ENCODE measurements at places on chromosomes 7 and 10.

DNA sequence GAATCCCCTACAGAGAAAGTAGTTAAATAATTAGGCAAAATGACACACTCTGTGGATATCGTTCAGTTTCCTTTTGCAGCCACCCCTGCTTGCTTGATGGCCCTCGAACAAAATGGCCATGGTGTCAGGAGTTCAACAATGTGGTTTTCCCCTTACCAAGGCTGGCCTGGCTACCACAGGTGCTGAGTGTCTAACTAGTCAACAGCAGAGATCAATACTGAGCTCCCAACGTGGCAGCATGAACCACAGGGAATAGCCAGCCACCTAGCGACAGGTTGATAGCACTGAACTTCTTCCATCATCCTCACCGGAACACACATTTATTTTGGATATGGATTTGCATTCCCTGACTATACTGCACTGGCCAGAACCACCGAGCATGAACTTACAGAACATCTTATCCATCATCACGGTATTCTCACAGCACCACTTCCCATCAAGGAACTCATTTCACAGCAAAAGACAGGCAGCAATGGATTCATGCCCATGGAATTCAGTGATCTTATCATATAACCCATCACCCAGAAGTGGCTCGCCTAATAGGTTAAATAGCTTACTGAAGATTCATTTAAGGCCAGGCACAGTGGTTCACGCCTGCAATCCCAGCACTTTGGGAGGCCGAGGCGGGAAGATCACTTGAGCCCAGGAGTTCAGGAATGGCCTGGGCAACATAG, 6.3 kb downstream of the C10orf67 start:
- no peak for DNase-seq

- DNase-seq: no peak
Measured at GRCh38 chr7:41116817-41117216, 586.1 kb downstream of the INHBA start.

DNA sequence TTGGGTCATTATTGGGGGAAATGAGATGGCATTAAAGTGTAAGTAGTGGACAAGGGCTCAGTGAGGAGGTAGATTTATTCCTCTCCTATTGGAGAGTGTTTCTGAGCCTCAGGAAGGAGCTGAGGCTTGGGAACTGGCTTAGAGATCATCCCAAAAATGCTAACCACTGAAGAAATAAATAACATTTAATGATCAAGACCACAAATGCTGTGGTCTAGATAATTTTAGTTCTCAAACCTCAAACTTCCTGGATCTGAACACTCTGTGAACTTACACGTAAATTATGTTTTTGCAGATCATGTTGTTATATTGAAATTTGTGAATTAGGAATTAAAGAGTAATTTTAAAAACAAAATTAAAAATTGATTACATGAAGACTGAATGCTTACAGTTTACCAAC, 27.3 kb downstream of the MDFIC start:
- no peak for DNase-seq

GRCh38 chr7:37056234-37056912, 332.1 kb upstream of the AOAH start:
- no peak for DNase-seq

DNA sequence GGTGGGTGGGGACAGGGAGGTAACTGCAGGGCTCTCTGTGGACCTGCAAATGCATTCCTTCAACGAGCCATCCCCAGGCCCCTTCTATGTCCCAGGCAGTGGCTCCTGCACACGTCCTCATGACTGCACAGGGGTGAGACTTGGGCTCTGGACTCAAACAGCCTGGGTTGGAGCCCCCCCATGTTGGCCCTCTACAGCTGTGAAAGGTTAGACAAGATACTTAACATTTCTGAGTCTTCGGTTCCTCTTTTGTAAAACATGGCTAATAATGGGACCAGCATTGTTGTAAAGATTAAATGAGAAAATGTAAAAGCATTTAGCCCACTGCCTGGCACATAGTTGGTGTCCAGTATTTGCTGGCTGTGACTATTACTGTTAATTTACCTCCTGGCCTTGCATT, 41.8 kb downstream of the CHST3 start:
- DNase-seq: no peak

GRCh38 chr7:78530351-78530750, 731.8 kb downstream of the PHTF2 start:
- no peak for DNase-seq

- DNase-seq: peak; percentile 78
Measured at GRCh38 chr7:55078465-55079372, 59.9 kb downstream of the EGFR start.

DNA sequence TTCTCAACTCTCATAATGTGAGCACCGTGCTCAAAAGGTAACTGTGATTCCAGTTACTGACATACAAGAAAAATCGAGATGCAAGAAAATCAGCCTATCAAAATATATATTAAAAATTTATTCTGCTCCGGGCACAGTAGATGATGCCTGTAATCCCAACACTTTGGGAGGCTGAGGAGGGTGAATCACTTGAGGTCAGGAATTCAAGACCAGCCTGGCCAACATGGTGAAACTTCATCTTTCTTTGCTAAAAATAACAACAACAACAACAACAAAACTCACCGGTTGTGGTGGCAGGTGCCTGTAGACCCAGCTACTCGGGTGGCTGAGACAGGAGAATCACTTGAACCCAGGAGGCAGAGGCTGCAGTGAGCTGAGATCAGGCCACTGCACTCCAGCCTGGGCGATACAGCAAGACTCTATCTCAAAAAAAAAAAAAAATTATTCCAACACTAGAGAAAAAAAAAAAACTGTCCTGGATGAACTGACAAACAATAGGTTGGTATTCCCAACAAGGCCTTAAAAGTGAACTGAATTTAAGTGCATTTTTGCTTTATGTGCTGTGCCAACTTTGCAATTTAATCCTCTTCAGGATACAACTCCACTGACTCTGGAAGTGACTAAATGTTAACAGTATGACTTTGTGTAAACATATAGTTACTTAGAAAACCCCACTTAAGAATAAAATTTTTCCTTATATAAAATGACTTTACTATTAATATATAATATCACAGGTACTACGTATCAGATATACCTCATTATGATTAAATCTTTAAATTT, 51.1 kb downstream of the JMJD1C start:
- no peak for DNase-seq

- DNase-seq: no peak
Measured at GRCh38 chr7:29248713-29249382, 54.3 kb downstream of the CHN2 start.

- DNase-seq: no peak
Measured at GRCh38 chr7:146591976-146592375, 475.4 kb downstream of the CNTNAP2 start.

GRCh38 chr7:24835643-24836042, 78.4 kb upstream of the GSDME start:
- no peak for DNase-seq

DNA sequence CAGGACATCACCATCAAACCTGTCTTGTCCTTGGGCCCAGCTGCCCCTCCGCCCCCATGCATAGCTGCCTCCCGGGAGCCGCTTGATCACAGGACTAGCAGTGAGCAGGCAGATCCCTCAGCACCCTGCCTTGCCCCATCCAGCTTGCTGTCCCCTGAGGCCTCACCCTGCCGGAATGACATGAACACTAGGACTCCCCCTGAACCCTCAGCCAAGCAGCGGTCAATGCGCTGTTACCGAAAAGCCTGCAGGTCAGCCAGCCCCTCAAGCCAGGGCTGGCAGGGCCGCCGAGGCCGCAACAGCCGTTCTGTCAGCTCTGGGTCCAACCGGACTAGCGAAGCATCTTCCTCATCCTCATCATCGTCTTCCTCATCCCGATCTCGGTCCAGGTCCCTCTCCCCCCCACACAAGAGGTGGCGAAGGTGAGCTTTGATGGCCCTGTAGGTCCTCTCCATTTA, 5.2 kb upstream of the NOLC1 start:
- no peak for DNase-seq

GRCh38 chr10:130983749-130984148, 327.8 kb downstream of the TCERG1L start:
- DNase-seq: no peak

DNA sequence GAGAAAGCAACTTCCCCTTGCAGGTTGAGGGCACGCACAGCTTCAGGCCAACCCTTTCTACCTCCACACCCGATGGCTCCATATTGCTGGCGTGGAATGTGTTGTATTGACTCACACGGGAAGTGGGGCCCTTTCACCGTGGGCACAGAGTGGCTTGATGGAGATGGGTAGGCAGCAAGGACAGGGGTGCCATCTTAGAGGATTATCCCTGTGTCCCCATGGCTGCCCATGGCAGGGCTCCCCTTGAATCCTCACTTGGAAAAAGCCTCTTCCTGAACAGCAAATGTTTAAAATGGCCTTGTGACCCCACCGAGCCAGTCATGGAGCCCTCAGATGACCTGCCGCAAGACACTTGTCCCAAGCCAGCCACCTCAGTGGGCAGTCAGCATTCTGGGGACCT, 31.2 kb downstream of the CXCL12 start:
- no peak for DNase-seq

GRCh38 chr7:29809533-29810155, 3.3 kb downstream of the WIPF3 start:
- DNase-seq: no peak

GRCh38 chr10:112467541-112468075, 20.6 kb downstream of the VTI1A start:
- no peak for DNase-seq

DNA sequence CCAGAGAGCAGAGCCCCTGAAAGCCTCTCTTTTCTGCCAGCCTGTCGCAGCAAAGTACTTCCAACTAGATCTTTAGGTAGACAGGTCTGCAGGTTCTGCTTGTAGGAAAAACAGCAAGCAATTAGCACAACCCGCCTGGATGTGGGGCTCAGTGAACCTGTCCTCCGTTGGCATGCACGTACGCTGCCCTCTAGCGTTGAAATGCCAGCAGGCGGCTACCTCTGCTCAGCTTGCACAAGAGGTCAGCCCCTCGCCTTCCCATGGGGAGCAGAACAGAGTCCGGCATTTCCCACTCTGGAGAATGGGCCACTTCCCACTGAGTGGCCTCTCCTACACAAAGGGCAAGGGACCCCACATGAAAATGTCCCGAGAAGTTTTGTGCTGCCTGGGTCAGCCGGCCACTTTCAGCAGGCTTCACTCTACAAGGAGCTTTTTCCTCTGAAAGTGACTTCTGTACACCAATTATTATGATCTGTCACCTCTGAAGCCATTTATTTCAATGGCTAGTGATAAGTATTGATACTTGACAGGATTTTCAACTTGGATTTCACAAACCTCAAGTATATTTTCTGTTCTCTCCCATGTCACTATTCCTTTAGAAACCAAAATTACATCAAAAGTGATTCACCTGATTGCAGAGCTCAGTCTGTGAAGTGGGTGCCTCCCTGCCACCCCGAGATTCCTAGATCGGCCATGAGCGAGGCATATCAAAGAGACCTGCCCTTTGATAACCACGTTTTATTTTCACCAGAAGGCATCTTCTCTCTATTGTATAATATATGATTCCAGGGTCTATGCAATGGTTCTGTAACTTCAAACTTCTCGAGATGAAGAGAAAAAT, 56.7 kb downstream of the JCAD start:
- peak; percentile 82 for DNase-seq

DNA sequence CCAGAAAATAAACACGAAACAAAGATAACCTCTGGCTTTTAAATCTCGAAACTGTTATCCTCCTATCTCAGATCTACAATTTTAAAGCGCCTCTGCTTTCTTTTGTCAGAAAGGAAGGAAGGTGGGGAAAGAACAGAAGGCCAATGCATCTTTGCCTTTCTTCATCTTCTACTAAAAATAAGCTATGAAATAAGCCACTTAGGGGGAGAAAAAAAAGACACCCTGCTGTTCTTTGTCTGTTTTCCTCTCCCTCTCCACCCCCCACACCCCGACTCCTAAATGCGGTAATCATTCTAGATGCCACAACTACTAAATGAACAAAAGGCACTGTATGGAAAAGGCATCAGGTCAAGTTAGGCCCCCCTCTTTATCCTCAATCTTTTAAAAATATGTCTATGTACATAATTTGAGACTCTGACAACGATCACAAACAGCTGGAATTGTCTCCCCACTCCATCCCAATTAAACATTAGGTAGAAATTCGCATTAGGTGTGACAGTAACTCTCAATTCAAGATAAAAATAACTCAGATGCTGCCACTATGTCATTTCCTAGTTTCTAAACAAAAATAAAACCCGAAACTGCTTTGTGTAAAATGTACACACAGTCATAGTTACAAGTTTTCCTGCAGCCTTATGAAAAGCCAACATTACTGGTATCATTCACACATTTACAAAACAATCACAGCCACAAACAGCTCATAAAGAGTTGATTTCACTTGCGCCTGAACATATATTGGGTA, 2.4 kb downstream of the UBE2H start:
- DNase-seq: no peak

- no peak for DNase-seq
Measured at GRCh38 chr7:101664436-101664835, 35.3 kb upstream of the MYL10 start.

DNA sequence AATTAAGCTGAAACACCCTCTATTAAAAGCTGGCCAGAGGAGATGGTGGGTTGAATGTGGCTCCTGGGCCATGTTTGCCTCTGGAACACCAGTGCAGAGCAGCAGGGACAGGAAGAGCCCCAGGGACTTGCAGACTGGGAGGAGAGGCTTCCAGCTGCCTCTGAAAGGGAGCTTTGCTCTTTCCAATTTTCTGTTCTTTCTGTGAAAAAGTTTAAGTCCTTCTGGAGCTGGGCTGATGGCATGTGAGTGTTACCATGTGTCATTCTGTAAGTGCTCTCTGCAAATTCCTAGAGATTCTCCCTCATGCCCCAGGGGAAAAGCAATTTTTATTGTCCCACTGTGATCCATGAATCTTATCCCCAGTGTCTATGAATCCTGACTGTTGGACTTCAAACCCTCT, 112.8 kb upstream of the LANCL2 start:
- no peak for DNase-seq

- DNase-seq: no peak
Measured at GRCh38 chr10:79910836-79911235, 38.1 kb downstream of the SFTPD start.

DNA sequence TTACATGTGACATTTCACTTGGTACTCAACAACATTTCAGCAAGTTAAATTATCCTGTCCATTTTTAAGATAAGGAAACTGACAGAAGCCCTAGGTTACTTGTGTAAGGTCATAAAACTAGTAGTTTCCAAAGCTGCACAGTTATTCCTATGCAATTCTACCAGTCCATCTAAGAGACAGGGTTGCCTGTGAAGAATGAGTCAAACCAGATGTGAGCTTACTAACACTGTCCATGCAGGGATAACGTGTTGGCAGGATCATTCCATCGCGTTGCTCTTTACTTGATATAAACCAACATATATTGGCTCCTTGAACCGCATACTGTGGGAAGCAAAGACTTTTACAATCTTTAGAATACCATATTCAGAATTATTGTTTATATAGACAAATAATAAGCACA, 280.9 kb upstream of the HGF start:
- peak; percentile 34 for DNase-seq

GRCh38 chr7:17095931-17096330, 202.5 kb upstream of the AHR start:
- DNase-seq: no peak

GRCh38 chr10:71264345-71265200, 52.2 kb downstream of the UNC5B start:
- no peak for DNase-seq

GRCh38 chr10:121435099-121435875, 163.0 kb downstream of the FGFR2 start:
- DNase-seq: no peak

GRCh38 chr10:8066124-8066523, 11.6 kb downstream of the GATA3 start:
- DNase-seq: no peak

- DNase-seq: no peak
Measured at GRCh38 chr10:6590100-6590499, 10.0 kb upstream of the PRKCQ start.

- DNase-seq: peak; percentile 82
Measured at GRCh38 chr10:71233482-71233892, 21.1 kb downstream of the UNC5B start.

- DNase-seq: no peak
Measured at GRCh38 chr7:44576228-44576627, 2.5 kb upstream of the DDX56 start.
